ENCODE measurements at places on chromosomes 1 and 21. TPM values are rescaled to one million over a fixed set of nuclear protein-coding genes. Genes with fewer than 3 reads are reported as not detected.

Gene RCSD1
- total RNA-seq, result not detected

Gene VCAM1
- total RNA-seq, result 20.8 TPM

Gene ERVH48-1
- not detected for total RNA-seq

Gene OVAAL
- total RNA-seq, result not detected

Gene RGL1
- total RNA-seq, result 22.7 TPM

Gene FCGR2B
- total RNA-seq, result not detected

Gene SNX7
- 41.7 TPM for total RNA-seq

Gene C1orf74
- total RNA-seq, result 2.0 TPM

Gene TNFRSF1B
- 3.3 TPM for total RNA-seq

Gene IKBKE
- total RNA-seq, result 16.7 TPM

Gene MARK1
- total RNA-seq, result under 0.01 TPM

Gene GPR25
- total RNA-seq, result not detected

Gene PDPN
- total RNA-seq, result 0.86 TPM

Gene OR4F29
- 0.17 TPM for total RNA-seq

Gene ATAD3C
- total RNA-seq, result not detected

Gene OR2G6
- total RNA-seq, result not detected

Gene DIPK1A
- total RNA-seq, result 5.0 TPM

Gene TBX19
- total RNA-seq, result 0.63 TPM

Gene S100A12
- total RNA-seq, result not detected

Gene TMEM52
- total RNA-seq, result 0.32 TPM

Gene SEC16B
- total RNA-seq, result 4.1 TPM

Gene INAVA
- total RNA-seq, result under 0.01 TPM

Gene LRRC42
- total RNA-seq, result 20.3 TPM

Gene RIMKLA
- under 0.01 TPM for total RNA-seq

Gene FAM151A
- total RNA-seq, result not detected

Gene TRPM2
- under 0.01 TPM for total RNA-seq

Gene NBPF6
- total RNA-seq, result not detected

Gene CD2
- not detected for total RNA-seq

Gene PALMD
- 0.60 TPM for total RNA-seq

Gene LCE1F
- not detected for total RNA-seq

Gene SPRR2B
- not detected for total RNA-seq

Gene ADAM30
- not detected for total RNA-seq

All from bronchial smooth muscle cell (primary cell).